CD4-positive, alpha-beta T cell treated with Interleukin-17A for 4 hours (primary cell): ENCODE measurements at places on chromosomes 3 and 15.

- no peak for DNase-seq
These were observed 107.9 kb upstream of the ARL6 start for GRCh38 chr3:97656638-97657037.

DNA sequence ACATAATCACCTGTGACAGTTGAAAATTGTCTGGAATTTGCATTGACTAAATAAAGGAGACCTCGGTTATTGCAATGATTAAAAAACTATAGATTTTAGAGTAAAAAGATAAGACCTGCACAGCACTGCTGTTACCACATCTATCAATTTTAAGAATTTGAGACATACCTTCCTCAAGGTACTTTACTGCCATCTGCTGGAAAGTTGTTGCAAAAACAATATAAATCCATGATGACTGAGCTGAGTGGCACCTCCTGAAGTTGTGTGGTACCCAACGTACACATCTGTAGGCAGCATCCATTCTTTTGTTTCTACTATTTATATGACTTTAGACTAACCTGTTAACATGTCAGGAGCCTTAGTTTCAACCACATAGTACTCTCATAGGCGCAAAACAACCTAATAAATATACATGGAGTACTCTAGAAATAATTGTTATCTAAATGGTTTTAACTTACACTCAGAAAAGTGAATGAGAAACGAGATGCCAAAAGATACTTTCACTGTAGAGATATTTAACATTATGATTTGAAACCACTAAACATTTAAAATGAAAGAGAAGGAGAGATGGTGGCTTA lies 106.7 kb downstream of the GHSR start:
- peak; percentile 11 for DNase-seq

DNA sequence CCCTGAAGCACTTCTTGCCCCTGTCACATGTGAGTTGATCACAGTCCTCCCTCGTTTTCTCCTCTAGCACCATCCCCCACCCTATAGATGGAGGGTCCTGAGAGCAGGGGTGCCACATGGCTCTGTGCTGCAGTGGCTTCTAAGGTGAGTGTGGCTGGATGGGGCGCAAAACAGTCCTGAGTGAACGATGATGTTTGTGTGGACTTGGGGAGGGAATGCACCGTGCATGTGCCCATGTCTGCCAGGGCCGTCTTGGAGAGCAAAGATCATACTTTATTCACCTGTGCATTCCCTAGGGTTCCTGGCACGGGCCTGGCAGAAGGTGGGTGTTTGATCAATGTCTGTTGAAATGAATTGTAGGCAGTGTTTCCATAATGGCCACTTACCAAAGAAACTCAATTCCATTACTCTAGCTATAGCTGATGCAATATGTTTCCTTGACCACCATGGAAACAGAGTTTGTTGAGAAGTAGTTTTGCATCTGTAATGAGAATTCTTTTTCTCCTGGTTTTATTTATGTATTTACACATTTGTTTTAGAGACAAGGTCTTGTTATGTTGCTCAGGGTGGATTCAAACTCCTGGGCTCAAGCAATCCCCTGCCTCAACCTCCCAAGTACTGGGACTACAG lies 58.0 kb downstream of the ABTB1 start:
- no peak for DNase-seq

- DNase-seq = no peak
These were observed 181.7 kb downstream of the BBX start for GRCh38 chr3:107704477-107704876.

DNA sequence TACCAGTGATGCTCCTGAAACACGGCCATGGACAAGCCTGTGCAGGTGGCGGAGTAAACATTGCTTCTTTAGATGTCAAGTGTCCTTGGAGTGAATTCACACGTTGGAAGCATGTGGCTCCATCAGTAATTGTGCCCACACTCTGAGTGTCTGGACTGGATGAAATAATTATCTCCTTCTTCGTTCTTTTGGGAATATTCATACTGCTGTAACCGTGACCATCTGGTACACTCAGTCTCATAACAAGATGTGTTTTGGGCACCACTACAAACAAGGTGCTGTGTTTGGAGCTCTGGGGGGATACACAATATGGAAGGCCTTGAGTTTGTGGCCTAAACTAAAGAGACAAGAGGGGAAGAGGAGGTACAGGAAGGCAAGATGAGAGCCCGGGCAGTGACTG lies 165.6 kb downstream of the APBA2 start:
- no peak for DNase-seq

DNA sequence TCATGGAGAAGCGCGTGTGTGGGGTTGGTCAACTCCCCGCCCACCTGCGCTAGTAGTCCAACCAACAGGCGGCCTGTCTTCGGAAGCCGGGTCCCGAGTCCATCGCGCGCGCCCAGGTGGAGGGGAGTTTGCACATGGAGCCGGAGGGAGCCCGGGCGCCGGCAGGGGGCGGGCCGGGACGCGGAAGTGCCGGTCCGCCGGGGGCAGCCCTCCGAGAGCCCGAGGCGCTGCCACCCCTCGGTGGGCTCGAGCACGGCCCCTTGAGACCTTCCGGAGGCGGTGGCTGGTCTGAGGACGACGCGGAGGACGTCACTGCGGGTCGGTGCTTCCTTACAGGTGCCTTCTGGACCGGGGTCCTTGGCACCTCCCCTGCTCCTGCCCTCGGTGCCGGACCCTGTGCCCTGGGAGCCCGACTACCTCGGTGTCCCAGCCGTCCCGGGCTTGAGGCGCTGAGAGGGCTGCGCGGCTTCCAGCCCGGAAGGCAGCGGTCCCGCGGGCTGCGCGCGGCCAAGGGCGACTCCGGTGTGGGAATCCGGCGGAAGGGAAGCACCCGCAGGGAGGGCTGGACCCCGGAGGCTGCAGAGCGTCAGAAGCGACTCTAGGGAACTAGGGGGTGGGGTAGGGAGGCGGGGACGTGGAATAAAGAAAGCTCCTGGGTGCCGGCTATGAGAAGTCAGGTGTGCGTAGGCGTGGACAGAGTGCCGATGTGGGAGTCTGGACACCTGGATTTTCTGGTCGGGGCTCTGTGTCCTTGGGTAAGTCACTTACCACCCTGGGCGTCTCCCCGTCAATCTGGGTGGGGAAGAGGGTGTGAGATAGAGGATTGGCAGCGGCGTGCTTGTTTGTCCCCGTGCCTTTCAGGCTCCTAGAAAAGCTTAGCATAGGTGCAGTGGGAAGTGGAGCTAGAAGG lies 212.3 kb downstream of the FGF12 start:
- no peak for DNase-seq

GRCh38 chr3:66138336-66139313 lies 82.2 kb upstream of the SLC25A26 start:
- no peak for DNase-seq

- DNase-seq = no peak
These were observed 6.1 kb downstream of the RBP2 start for GRCh38 chr3:139470199-139470598.

GRCh38 chr3:131501949-131502348 lies 822 bp downstream of the MRPL3 start:
- no peak for DNase-seq

DNA sequence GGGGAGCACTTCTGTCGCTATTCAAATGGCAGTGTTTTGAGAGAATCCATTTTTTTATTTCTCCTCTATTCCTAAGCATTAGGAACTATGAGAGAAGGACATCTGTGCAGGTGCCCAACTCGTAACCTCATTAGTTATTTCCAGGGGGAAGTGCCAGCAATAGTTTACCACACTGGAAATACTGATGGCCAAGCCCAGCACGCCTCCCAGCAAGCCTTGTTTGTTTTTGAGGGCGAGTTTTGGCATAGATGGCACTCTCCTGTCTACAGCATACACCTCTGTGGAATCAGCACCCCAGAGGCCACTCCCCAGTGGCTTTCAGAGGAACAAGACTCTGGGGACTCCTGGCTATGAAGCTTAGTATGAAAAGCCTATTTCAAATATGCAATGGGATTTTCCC lies 36.6 kb downstream of the FAN1 start:
- DNase-seq = no peak

DNA sequence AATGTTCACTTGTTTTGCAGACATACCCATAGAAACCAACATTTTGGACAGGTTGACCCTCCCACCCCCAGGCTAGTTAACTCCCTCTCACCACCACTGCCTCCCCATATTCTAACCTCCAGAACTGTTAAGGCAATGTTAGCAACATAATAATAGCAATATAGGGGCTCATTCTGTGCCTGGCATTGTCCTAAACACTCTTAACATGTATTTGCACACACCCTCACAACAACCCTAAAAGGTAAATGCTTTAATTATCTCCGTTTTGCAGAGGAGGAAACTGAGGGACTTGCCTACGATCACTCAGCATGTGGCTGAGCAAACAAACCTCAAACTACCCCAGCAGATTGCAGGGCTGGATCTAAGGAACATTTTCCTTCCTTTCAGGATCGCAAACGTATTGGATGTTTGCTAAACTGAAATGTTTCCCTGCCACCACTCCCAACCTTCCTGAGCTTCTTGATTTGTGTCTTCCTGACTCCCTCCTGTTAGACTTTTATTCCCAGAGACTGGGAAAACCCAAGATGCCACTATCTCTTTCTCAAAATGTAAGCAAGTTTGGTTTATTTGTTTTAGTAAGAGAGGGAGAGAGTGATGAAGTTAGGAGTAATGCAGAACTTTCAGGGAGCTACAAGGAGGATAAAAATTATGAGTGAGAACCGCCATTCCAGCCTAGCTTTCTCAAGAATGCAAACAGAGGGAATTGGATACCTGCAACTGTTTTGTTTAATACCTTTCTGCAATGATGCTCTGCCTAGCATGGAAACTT lies 1.3 kb downstream of the SCG5 start:
- DNase-seq = no peak

GRCh38 chr15:39434163-39434562 lies 146.7 kb upstream of the THBS1 start:
- DNase-seq = no peak

GRCh38 chr15:29141308-29142128 lies 128.1 kb downstream of the NSMCE3 start:
- DNase-seq = no peak

DNA sequence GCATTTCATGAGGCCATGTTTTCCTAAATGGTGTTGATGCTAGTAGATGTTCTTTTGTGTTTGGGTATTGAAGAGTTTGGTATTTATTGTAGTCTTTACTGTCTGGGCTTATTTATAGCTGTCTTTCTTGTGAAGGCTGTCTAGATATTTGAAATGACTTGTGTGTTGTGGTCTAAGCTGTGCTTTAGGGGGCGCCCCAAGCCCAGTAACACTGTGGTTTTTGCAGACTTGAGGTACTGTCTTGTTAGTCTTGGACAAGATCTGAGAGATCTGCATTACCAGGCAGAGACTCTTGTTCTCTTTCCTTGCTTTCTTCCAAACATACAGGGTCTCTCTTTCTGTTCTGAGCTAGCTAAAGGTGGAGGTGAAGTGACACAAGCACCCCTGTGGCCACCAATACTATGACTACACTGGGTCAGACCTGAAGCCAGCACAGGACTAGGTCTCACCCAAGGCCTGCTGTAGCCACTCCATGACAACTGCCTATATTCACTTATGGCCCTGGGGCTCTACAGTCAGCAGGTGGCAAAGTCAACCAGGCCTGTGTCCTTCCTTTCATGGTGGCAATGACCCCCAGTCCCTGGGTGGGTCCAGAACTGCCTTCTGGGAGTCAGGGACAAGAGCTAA lies 152.1 kb upstream of the TBC1D5 start:
- DNase-seq = peak; percentile 41

GRCh38 chr3:10213156-10213792 lies 35.0 kb upstream of the TATDN2 start:
- no peak for DNase-seq

DNA sequence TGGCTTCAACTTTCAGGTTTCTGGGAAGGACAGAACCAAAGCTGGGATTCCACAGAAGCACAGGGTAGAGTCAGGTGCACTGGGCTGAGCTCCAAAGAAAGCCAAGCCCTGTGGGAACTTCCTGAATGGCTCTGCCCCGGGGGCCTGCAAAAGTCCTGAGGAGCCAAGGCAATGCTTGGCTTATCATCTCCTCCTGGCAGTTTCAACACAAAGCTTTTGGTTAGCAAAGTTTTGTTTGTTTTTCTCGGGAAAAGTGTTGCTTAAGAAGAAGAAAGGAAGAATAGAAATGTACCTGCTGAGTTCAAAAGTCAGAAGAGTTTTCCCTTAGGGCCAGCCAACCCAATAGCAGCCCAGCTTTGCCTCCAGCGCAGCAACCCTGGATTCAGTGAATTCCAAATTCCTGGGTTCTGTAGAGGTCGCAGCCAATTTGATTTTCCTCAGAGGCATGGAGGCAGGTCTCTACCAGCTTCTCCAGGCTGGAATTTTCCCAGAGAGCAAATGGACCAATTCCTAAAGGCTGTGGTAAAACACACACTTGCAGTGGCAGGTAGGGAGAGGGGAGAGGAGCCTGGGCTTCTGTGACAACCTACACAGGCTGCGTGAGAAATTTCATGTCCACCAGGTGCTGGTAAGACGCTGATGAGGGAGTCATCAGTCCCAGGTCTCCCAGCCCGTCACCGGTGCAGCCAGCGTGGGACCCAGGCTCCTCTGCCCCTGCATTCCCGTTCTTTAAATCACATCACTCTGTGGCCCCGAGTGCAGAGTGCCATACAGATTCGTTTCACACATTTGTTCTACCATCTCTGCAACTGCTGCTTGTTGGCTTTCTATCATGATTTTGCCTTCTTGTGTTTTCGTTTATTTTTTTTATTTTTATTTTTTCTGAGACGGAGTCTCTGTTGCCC lies 54.3 kb upstream of the SNRPA1 start:
- DNase-seq = no peak

DNA sequence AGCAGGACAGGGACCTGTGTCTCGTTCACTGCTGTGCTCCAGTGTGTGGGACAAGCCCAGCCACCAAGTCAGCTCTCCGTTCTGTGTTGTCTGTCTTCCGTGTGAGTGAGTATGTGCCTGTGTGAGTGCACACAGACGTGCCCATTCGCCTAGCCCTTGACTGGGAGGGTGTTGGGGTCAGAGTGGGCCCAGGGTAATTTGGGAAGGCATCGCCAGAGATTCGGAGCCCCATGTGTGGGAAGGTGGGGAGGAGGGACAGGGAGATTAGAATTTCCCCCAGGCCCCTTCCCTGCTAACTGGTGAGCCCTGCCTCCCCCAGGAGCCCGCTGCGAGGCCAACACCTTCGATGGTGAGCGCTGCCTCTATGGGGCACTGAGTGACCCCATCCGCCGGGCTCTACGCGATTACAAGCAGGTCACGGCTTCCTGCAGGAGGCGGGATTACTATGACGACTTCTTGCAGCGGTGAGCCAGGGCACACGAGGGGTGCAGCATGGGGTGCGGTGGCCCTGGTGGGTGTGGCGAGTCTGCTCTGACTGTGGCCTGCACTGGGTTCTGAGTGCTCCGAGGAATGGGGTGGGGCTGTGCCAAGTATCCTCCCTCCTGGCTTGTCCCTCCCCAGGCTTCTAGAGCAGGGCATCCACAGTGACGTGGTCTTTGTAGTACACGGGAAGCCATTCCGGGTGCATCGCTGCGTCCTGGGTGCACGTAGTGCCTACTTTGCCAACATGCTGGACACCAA lies 3.1 kb downstream of the ABTB1 start:
- no peak for DNase-seq

DNA sequence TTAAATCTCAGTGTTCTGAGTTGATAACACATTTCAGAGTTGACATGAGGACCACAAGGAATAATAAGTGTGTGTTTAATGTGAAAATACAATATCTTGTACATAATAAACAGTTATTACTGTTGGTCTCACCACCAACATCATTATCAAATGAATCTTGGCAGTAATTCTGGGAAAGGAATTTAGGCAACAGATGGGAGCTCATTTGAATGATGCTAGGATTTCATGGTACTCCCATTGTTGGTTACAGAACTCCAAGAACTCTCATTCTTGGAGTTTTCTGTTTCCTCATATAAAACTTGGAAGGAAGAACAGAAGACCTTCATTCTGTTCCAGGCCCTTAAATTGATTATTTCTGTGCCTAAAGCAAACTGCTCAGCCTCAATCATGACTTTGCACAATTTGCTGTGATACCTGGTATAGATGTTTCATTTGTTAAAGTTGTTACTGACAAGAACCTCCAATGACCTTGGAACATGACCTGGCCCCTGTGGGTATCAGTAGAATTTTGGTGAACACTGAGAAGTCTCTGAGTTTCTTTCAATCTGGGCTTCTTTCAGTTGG lies 385.8 kb downstream of the LPP start:
- DNase-seq = no peak
